ENCODE measurements at places on chromosomes 11 and 22.

GRCh38 chr11:2943711-2944118 lies 14.5 kb upstream of the PHLDA2 start:
- no peak for DNase-seq

GRCh38 chr11:122882857-122883645 lies 492 bp downstream of the JHY start:
- peak; percentile 15 for DNase-seq

DNA sequence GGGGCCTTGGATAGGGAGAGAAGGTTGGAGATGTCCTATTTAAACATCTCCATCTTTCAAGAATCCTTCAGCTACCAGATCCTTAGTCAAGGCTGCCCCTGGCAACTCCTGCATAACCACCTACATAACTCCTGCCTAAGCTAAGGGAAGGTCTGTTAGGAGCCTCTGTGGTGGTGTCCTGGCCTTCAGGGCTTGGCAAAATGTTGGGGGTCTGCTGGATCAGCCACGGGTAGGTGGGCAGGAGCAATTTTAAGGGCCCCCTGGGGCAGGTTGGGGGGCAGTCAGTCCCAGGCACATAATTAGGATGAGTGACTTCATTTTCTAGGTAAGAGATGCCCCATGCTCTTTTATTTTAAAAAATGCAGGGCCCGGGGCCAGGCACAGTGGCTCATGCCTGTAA lies 25.9 kb downstream of the USH1C start:
- no peak for DNase-seq

GRCh38 chr11:61092280-61092766 lies 10.0 kb upstream of the CD5 start:
- DNase-seq: no peak

GRCh38 chr11:47987781-47988180 lies 7.4 kb downstream of the PTPRJ start:
- no peak for DNase-seq

DNA sequence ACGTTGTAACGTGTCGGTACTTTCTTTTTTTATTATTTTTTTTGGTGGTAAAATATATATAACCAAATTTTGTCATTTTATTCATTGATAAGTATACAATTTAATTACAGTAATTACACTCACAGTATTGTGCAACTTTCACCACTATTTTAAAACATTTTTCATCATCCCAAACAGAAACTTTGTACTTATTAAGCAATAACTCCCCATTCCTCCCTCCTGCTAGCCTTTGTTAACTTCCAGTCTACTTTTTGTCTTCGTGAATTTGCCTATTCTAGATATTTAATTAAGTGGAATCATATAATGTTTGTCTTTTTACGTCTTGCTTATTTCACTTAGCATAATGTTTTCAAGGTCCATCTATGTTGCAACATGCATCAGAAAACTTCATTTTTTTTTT lies 58.5 kb downstream of the STIM1 start:
- no peak for DNase-seq

DNA sequence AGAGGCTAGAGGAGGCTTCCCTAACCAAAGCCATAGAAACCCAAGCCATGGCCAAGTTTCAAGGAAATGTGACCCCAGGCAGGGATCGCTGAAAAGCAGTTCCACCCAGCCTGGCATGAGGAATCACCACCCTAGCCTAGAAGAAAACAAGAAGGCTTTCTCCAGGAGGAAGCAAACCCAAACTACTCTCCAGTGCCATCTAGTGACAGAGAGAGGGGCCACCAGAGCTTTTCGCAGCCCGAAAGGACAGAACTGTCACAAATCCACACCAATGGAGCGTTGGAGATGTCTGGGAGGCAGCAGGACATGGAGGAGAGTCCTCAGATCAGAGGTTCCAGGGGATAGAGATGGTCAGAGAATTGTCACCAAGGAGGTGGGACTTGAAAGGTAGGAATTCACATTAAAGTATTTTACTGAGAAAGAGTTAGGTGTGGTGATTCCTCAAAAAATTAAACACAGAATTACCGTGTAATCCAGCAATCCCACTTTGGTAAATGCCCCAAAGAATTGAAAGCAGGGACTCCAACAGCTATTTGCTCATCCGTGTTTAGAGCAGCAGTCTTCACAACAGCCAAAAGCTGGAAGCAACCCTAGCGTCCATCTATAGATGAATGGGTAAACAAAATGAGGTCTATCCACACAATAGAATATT lies 67.3 kb upstream of the NUP50 start:
- peak; percentile 1 for DNase-seq

DNA sequence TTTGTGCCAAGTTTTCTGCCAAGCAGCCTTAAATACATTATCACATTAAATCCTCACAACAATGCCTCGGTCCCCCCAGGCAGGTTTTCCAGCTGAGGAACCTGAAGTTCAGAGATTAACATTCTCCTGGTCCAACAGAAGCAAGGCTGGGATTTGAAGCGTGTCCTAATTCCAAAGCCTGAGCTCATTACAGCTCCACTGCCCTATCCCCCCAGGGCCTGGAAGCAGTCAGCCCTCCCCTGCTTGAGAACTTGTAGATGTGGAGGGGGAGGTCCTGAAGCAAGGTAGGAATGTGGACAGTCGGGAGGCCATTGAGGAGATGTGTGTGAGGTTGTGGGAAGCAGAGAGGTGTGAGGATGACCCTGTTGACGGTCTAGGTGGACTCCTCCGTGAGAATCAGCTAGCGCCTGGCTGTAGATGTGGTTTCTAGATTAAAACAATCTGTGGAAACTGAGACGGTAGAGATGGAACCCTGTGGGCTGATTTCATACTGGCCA lies 8.1 kb downstream of the GRAMD1B start:
- no peak for DNase-seq

DNA sequence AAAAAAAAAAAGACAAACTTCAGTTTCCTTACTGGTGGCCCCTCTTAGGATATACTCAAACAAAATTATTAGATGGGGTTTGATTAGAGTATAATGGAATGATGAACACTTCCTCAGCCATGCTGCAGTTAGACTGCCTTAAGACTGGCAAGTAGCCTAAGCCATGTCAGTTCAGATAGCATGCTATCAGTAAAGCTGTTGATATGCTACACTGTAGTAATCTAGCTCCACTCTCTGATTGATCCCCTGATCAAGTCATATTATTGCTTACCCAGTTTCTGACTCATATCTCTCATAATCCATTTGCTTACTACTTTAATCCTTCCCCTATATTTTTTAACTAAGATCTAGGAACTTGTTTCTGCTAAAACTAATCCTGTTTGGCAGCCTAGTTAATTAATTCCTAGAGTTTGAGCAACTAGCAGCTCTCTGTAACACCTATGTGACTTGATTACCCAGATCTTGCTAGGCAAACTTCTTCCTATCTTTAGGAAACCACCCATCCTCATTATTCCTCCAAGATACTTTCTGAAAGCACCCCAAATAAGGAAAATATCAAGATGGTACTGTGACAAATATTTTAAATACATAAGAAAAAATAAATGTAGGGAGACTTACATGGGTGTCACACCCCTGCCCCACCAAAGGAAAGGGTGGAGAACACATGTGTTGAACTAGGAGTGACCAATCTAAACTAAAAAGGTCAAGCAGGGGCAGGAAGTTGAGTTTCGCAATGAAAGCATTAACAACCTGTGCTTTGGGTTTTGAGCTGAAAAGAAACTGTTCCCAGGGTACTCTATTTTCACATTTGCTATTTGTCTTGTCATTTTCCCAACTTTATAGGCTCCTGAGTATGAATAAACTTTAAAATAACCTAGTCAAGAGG lies 43.2 kb downstream of the PIK3C2A start:
- DNase-seq: no peak

GRCh38 chr11:269146-269890 lies 8.9 kb upstream of the NLRP6 start:
- no peak for DNase-seq

DNA sequence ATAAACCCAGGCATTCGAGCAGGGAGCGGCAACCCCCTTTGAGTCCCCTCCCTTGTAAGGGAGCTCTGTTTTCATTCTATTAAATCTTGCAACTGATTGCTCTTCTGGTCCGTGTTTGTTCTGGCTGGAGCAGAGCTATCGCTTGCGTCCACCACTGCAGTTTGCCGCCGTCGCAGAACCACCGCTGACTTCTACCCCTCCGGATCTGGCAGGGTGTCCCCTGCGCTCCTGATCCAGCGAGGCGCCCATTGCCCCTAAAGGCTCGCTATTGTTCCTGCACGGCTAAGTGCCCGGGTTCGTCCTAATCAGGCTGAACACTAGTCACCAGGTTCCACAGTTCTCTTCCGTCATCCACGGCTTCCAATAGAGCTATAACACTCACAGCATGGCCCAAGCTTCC lies 10.4 kb upstream of the MS4A7 start:
- DNase-seq: no peak

- DNase-seq: no peak
These were observed 712 bp downstream of the UPK3A start for GRCh38 chr22:45285263-45286058.

- no peak for DNase-seq
These were observed 128.3 kb downstream of the ARL14EP start for GRCh38 chr11:30451167-30451566.

- no peak for DNase-seq
These were observed 2.5 kb downstream of the TAF10 start for GRCh38 chr11:6609502-6610015.

DNA sequence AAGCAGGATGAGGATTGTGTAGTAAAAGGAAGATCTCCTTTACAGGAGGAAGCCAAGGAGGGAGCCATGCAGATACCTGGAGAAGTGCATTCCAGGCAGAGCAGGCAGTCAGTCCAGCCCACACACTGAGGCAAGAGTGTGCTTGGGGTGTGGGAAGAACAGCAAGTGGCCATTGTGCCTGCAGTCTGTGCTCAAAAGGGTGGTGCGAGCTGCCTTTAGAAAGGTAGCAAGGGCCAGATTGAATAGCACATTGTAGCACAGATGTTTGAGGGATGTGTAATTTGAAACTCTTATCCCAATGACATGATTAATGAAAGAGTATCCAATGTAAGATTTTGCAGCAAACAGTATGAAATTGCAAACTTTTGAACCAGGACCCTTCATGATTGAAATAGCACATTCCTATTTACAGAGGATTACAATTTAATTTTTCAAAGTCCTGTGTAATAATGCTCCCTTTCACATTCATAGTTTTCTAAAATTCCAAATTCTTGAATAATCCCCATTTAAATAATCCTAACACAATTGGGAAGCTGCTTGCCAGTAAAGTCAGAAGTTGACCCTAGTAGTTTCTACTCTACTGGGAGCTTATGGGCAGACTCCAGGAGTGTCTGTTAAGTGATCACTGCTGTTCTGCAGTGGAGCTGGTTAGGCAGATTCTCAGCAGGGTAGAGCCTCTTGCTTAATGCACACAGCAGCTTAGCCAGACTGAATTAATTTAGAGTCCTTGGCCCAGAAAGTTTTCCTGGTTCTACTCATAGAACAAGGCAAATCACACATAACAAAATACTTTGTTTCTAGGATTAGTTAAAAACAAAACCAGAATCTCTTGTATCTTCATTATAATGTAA lies 78.1 kb downstream of the CYB5R2 start:
- DNase-seq: no peak

GRCh38 chr11:134521001-134521400 lies 109.0 kb upstream of the B3GAT1 start:
- DNase-seq: no peak
